ENCODE measurements at places on chromosomes 12 and 14.

DNA sequence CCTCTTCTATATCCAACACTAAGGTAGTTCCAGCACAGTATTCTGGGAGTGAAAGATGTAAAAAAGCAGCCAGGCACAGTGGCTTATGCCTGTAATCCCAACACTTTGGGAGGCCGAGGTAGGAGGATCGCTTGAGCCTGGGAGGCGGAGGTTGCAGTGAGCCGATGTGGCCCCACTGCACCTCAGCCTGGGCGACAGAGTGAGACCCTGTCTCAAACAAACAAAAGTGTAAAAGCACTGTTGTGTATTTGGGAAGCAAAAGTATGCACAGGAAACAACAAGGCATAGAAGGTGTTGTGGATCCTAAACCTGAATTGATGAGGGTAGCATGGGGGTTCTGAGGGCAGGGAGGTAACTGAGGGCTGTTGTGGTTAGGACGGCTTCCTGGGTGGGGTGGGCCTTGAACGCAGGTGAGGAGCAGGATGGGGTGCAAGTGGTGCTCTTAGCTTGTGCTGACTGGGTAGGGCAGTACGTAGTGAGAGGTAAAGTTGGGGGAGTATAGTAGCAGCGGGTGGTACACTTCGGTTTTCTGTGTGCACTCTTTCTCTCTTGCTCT, 64.2 kb downstream of the RASSF3 start:
- H3K27ac ChIP-seq = peak overlapping the region; percentile 96
- no peaks in the 10 kb centered on the region for H3K27me3 ChIP-seq

DNA sequence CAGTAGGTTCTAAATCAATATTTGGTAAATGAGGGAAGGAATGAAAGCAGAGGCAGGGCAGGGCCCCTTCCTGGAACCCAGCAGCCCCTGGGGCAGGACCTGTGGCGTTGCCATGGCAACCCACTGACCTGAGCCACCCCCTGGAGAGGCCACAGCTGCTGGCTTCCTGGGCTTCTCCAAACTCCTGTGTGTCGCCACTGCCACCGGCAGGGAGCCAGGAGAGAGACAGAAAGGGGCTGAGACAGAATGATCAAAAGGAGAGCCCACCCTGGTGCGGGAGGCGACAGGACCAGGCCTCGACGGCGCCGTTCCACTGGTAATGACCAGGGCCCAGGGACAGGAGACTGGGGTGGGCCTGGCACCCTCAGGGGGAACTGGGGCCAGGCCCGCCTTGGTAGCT, 18.2 kb downstream of the RFX4 start:
- no peak overlapping the region for H3K4me3 ChIP-seq
- DNase-seq = no peak
- no peaks in the 10 kb centered on the region for H3K4me1 ChIP-seq
- no peak overlapping the region for H3K27ac ChIP-seq
- H3K27me3 ChIP-seq = peaks cover 16% of the 10 kb centered on the region
- H3K36me3 ChIP-seq = no peaks in the 10 kb centered on the region

DNA sequence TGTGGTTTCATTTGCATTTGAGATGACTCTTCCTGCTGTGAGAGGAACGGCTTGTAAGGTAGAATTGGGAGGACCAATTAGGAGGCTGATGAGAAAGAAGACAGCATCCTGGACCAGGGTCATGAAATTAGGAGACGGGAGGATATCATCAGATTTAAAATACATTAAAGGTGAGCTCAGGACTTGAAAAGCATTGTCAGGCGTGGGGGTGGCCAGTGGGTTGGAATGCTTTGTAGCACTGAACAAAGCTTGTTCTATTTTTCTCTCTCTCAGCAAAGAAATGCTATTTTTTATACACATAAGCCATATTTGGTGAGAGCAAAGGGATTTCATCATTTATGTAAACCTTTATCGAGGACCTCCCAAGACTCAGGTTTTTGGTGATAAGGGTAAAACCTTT, 157.5 kb downstream of the TMEM132D start:
- no peak overlapping the region for H3K4me3 ChIP-seq
- no peaks in the 10 kb centered on the region for H3K4me1 ChIP-seq
- no peak for DNase-seq
- H3K27ac ChIP-seq = no peak overlapping the region
- no peaks in the 10 kb centered on the region for H3K36me3 ChIP-seq

GRCh38 chr14:36516719-36517241, 3.3 kb downstream of the NKX2-1 start:
- no peak overlapping the region for H3K27ac ChIP-seq
- peaks cover 73% of the 10 kb centered on the region for H3K27me3 ChIP-seq
- no peak for DNase-seq
- no peak overlapping the region for H3K4me3 ChIP-seq
- H3K4me1 ChIP-seq = peaks cover 5% of the 10 kb centered on the region
- H3K36me3 ChIP-seq = no peaks in the 10 kb centered on the region

GRCh38 chr14:50001999-50002925, 109.4 kb downstream of the ARF6 start:
- peak overlapping the region; percentile 96 for H3K27ac ChIP-seq
- H3K4me3 ChIP-seq = peak overlapping the region; percentile 80
- peaks cover 63% of the 10 kb centered on the region for H3K4me1 ChIP-seq
- DNase-seq = peak; percentile 75
- H3K36me3 ChIP-seq = peaks cover 25% of the 10 kb centered on the region

GRCh38 chr14:84777356-84777755, 752.6 kb upstream of the FLRT2 start:
- no peaks in the 10 kb centered on the region for H3K27me3 ChIP-seq
- no peak for DNase-seq
- H3K36me3 ChIP-seq = no peaks in the 10 kb centered on the region
- H3K4me1 ChIP-seq = no peaks in the 10 kb centered on the region
- H3K4me3 ChIP-seq = no peak overlapping the region

- no peak overlapping the region for H3K4me3 ChIP-seq
- no peaks in the 10 kb centered on the region for H3K27me3 ChIP-seq
- no peak for DNase-seq
- peaks cover 2% of the 10 kb centered on the region for H3K36me3 ChIP-seq
Observed at GRCh38 chr12:103334466-103334865, 161.3 kb downstream of the C12orf42 start.

DNA sequence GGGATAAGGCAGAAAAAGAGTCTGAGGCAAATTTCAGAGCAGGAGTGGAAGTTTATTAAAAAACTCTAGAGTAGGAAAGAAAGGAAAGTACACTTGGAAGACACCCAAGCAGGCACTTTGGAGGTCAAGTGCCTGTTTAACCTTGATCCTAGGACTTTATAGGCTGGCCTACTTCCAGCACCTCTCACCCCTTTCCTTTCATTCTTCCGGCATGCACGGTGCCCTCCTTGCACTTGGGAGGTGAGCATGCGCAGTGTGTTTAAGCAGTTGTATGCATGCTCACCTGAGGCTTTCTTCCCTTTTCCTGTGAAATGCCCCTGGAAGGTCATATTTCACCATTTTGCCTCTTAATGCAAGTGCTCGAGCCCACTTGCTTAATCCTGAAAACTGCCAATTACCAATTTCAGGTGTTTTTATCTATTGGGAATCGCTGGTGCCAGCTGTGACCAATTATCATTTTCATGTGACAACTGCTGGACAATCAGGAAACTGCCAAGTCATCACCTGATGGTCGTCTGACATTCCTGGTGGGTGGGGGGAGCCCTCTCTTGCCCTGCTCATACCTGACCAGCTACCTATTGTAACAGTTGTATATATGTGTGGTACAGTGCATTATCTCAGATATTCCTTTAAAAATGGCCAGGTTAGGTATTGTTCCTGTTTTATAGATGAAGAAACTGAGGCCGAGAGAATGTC, 53.5 kb downstream of the SUDS3 start:
- H3K4me1 ChIP-seq = peaks cover 7% of the 10 kb centered on the region
- no peak overlapping the region for H3K4me3 ChIP-seq
- peaks cover 8% of the 10 kb centered on the region for H3K36me3 ChIP-seq
- H3K27ac ChIP-seq = no peak overlapping the region
- DNase-seq = no peak

- H3K27me3 ChIP-seq = no peaks in the 10 kb centered on the region
- peak overlapping the region; percentile 64 for H3K4me3 ChIP-seq
- no peak for DNase-seq
- H3K27ac ChIP-seq = peak overlapping the region; percentile 90
- peaks cover 63% of the 10 kb centered on the region for H3K4me1 ChIP-seq
Observed at GRCh38 chr14:63867933-63868921, 15.4 kb downstream of the SYNE2 start.

DNA sequence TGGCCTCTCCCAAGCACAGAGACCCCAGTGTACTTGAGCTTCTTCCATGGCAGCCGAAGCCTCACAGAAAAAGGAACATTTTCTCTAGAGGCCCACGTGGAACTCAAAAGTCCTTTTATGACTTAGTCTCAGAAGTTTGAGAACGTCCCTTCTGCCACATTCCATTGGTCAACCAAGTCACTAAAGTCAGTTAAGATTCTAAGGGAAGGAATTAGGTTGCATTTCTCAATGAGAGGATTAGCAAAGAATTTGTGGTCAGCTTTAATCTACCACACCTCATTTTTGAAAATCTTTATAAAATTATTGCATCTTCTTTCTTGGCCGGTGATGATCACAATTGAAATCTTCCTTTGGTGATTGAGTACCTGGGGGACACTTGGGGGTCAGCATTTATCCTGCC, 279.9 kb upstream of the TBX3 start:
- H3K27ac ChIP-seq = no peak overlapping the region
- H3K36me3 ChIP-seq = no peaks in the 10 kb centered on the region
- no peak overlapping the region for H3K4me3 ChIP-seq
- H3K4me1 ChIP-seq = no peaks in the 10 kb centered on the region
- no peaks in the 10 kb centered on the region for H3K27me3 ChIP-seq

DNA sequence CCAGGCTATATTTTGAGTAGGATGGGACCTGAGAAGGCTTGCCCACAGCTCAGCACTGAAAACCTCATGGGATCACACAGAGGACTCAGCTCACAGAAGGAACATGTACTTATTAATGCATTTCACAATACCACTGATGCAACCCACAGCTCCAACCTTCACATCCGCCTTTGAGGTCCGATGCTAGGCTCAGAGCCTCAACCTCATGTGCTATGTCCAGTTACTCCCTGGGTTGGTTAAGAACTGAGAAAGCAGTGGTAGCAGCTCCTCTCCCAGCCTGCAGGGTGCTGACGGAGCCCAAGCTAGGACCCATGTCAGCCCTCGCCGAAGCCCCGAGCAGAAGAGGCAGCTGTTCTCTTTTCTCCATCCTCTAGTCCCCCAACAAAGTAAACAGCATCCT, 52.9 kb downstream of the SPTB start:
- H3K36me3 ChIP-seq = no peaks in the 10 kb centered on the region
- peaks cover 6% of the 10 kb centered on the region for H3K4me1 ChIP-seq
- no peak overlapping the region for H3K27ac ChIP-seq
- H3K4me3 ChIP-seq = no peak overlapping the region
- DNase-seq = no peak

- H3K36me3 ChIP-seq = peaks cover 51% of the 10 kb centered on the region
- no peak for DNase-seq
- H3K27me3 ChIP-seq = no peaks in the 10 kb centered on the region
Observed at GRCh38 chr14:58297412-58297761, 968 bp upstream of the ARID4A start.

- no peak overlapping the region for H3K27ac ChIP-seq
- no peak overlapping the region for H3K4me3 ChIP-seq
- H3K4me1 ChIP-seq = peaks cover 14% of the 10 kb centered on the region
Observed at GRCh38 chr12:25001311-25001710, 52.4 kb upstream of the BCAT1 start.

GRCh38 chr12:88307961-88308360, 165.9 kb downstream of the TMTC3 start:
- H3K36me3 ChIP-seq = no peaks in the 10 kb centered on the region
- no peak overlapping the region for H3K4me3 ChIP-seq
- no peak for DNase-seq
- no peaks in the 10 kb centered on the region for H3K4me1 ChIP-seq
- no peaks in the 10 kb centered on the region for H3K27me3 ChIP-seq
- no peak overlapping the region for H3K27ac ChIP-seq

GRCh38 chr12:120734210-120734609, 8.6 kb downstream of the ACADS start:
- H3K36me3 ChIP-seq = peaks cover 8% of the 10 kb centered on the region
- no peak for DNase-seq
- no peak overlapping the region for H3K4me3 ChIP-seq
- peaks cover 5% of the 10 kb centered on the region for H3K4me1 ChIP-seq
- no peaks in the 10 kb centered on the region for H3K27me3 ChIP-seq

DNA sequence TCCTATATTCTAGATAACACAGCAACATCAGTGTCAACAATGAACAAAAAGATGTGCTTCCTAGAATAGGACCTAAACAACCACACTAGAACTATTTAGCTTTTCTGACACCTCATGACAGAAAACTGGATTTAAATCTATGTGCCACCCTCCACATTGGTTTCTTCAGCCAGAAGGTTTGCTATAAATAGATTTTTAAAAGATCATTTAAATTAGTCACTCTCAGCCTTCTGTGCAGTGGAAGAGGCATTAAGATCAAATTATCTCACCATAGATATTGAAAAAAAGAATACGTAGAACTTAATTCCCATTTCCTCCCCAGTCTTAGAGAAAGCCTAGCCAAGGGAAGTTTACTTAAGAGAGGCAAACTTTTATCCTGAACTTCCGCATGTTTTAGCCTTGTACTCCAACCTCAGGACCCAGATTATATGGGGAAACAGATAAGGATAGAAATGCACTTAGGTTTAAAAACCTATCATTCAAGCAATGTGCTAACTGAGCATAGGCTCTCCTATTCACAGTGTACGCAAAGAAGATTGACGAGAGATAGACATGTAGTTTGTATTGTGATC, 59.6 kb downstream of the NELL2 start:
- H3K27ac ChIP-seq = no peak overlapping the region
- H3K4me1 ChIP-seq = peaks cover 71% of the 10 kb centered on the region
- no peak for DNase-seq
- H3K36me3 ChIP-seq = peaks cover 3% of the 10 kb centered on the region
- no peak overlapping the region for H3K4me3 ChIP-seq

- no peak for DNase-seq
- H3K27ac ChIP-seq = no peak overlapping the region
- no peak overlapping the region for H3K4me3 ChIP-seq
- peaks cover 72% of the 10 kb centered on the region for H3K27me3 ChIP-seq
Observed at GRCh38 chr14:93369713-93370266, 22.8 kb downstream of the COX8C start.

GRCh38 chr14:99820702-99821331, 27.6 kb downstream of the EML1 start:
- H3K27me3 ChIP-seq = peaks cover 88% of the 10 kb centered on the region
- no peak overlapping the region for H3K27ac ChIP-seq
- DNase-seq = no peak
- H3K4me3 ChIP-seq = no peak overlapping the region

GRCh38 chr14:104872469-104873341, 7.6 kb downstream of the CEP170B start:
- no peak overlapping the region for H3K27ac ChIP-seq
- H3K27me3 ChIP-seq = peaks cover 6% of the 10 kb centered on the region

- peak overlapping the region; percentile 88 for H3K4me3 ChIP-seq
- DNase-seq = no peak
- H3K4me1 ChIP-seq = peaks cover 53% of the 10 kb centered on the region
- H3K27me3 ChIP-seq = peaks cover 11% of the 10 kb centered on the region
Observed at GRCh38 chr12:48980389-48980952, 2.3 kb downstream of the WNT1 start.
